ENCODE measurements at places on chromosomes 1 and 21.

- no peak for DNase-seq
Measured at GRCh38 chr1:171798311-171798710, 16.9 kb downstream of the METTL13 start.

- no peak for DNase-seq
Measured at GRCh38 chr1:246147524-246148461, 359.3 kb downstream of the SMYD3 start.

DNA sequence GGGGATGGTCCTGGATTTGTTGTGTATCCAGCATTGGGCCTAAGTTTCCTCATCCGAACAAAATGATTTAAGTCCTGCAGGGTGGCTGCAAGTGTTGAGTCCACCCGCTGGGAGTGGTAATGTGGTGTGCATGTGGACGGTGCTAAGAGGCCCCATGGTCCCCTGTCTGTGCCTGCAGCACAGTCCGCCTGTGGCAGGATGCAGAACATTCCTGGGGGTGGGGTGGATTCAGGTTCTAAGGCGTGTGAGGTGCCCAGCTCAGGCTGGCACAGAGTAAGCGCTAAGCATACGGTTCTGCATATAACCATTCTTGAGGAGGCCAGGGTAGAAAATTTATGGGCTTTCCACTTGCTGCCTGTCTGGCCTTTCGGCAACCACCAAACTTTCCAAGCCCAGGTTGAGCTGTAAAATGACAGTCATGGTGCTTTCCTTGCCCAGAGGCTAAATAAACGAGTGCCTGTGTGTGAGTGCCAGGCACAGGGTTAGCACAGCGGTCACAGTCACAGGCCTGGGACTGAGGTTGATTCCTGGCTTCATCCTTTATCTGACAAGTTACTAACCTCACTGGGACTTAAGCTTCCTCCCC, 30.7 kb downstream of the SLC2A1 start:
- no peak for DNase-seq

- no peak for DNase-seq
Measured at GRCh38 chr1:45846931-45847330, 43.5 kb downstream of the MAST2 start.

DNA sequence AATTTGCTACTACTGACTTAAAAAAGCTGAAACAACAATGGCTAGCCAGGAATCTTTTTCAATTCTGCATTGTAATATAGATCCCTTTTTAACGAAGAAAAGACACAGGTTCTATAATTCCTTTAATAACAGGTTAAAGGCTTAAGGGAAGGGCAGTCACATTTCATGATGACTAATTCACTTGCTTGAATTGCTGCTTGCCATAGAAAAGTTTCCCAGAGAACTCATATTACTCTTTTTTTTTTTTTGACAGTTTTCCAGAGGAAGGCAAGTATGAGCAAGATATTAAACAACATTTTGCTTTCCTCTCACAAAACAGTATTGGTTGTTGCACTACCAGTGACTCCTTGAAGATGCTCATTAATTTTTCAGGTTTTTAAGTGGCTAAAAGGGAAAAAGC, 60.9 kb downstream of the IL23R start:
- DNase-seq, result no peak

DNA sequence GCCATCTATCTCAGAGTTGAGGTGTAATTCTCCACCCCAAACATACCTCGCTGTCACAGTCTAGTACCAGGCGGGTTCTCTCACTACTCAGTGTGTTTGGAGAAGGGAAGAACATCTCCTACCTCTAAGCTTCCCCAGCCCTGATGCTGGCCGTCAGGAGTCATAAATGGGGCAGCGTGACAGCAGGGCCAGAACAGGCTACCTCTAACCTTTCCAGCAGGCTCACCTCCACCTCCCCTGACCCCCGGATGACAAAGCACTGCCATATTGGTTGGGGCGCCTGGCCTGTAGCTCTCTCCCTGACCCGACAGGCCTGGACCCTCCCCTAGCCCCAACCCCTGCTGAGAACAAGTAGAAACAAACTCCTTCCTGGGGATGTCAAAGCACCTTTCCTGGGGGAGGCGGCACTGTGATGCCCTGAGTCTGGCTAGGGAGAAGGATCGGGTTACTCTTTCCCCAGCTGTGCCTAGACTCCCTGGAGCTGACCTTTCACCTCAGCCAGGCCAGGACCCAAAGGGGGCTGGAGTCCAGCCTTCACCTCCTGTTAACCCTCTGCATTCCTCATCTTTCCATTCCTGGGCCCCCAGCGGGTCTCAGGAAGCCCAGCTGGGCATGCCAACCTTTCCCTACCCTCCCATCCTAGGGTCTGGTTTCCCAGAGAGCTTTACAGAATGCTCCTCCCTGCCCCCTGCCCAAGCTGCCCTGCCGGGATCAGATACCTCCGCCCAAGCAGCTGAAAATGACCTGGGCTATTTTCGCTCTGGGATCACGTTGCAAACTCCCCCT, 34.2 kb downstream of the AHDC1 start:
- no peak for DNase-seq

GRCh38 chr1:152866321-152866720, 6.5 kb downstream of the LCE7A start:
- no peak for DNase-seq

DNA sequence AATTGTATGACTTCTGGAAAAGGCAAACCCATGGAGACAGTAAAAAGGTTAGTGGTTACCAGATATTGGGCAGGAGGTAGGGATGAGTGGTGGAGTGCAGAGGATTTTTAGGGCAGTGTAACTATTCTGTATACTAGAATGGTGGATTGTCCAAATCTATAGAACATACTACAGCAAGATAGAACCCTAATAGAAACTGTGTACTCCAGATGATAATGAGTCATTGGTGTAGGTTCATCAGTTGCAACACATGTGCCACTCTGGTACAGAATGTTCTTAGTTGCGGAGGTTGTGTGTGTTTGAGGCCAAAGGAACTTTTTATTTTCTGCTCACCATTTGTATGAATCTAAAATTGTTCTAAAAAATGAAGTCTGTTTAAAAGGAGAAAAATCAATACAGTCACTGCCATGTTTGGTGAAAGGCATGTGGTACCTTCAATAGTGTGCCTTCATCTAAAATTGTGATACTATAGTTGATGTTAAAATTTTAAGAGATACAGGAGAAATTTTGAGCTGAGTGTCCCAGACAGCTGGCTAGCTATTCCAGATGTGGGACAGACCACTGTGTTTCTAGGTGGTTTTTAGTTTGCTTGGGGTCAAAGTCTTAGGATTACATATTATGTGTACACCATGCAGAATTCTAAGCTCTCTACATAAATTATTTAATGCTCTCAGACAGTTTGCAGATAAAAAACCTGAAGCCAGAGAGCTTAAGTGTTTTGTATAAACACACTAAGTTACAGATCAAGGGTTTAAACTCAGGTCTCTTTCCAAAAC, 150.5 kb downstream of the RPS6KC1 start:
- no peak for DNase-seq

DNA sequence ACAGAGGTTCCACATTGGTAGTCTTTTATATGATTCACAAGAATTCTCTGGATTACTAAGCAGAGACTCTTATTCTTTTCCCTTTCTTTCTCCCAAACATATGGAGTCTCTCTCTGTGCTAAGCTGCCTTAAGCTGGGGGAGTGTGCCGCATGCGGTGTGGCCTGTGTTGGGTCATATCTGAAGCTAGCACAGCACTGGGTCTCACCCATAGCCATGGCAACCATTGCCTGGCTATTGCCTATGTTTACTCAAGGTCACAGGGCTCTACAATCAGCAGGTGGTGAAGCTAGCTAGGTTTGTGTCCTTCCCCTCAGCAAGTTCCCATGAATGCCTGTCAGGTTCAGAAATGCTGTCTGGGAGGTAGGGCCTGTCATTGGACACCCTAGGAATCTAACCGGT, 73.6 kb upstream of the ZRANB2 start:
- no peak for DNase-seq

DNA sequence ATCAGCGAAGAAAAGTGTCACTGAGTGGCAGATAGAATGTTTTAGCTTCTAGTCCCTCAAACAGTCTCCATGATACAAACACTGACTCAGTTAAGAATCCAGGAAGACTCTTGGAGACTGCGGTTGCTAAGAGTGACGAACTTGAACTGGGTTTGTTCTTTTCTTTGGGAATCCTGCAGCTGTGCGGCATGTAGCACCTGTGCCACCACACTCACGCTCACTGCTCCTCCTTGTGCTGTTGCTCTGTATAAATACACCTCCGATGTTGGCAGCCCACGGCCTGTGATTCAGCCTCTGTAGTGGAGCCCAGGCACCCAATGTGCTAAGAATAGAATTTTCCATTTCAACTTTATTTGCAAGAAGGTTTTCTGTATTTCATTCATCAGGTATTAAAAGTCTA, 5.5 kb upstream of the PPIE start:
- no peak for DNase-seq

DNA sequence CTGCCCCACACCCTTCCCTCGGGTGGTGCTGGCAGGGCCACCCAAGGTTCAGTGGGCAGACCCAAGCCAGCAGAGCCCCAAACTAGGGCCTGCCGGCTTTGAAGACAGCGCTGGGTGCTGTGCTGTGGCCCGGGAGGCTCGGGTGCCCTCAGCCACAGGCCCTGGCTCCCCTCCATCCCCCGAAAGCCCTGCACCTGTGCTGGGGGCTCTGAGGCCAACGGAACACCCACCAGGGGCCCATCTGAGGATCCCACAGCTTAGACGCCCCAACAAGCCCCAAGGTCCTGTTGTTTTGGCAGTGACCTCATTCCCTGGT, 8.6 kb downstream of the ITGB2 start:
- no peak for DNase-seq

DNA sequence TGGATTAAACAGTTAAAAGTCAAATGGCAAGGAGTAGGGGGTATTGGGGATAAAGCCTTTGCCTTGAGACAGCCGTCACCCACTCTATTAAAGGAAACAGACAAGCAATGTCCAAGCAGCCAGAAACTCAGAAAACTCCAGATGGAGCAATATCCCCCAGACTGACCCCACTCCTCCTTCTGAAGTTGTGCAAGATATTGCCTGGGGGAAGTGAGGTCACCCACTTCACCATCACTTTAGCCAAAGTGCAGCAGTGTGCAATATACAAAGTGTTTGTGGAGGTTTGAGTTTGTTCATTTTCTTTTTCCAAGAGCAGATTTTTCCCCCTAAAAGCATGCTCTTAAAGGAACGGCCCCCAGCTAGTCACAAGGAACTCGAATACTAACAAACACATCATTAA, 125.1 kb downstream of the ETS2 start:
- DNase-seq, result no peak

DNA sequence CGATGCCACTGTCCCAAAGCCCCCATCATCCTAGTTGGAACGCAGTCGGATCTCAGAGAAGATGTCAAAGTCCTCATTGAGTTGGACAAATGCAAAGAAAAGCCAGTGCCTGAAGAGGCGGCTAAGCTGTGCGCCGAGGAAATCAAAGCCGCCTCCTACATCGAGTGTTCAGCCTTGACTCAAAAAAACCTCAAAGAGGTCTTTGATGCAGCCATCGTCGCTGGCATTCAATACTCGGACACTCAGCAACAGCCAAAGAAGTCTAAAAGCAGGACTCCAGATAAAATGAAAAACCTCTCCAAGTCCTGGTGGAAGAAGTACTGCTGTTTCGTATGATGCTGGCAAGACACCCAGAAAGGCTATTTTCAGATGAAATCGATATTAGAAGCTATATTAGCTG, 8.1 kb downstream of the RHOU start:
- no peak for DNase-seq

DNA sequence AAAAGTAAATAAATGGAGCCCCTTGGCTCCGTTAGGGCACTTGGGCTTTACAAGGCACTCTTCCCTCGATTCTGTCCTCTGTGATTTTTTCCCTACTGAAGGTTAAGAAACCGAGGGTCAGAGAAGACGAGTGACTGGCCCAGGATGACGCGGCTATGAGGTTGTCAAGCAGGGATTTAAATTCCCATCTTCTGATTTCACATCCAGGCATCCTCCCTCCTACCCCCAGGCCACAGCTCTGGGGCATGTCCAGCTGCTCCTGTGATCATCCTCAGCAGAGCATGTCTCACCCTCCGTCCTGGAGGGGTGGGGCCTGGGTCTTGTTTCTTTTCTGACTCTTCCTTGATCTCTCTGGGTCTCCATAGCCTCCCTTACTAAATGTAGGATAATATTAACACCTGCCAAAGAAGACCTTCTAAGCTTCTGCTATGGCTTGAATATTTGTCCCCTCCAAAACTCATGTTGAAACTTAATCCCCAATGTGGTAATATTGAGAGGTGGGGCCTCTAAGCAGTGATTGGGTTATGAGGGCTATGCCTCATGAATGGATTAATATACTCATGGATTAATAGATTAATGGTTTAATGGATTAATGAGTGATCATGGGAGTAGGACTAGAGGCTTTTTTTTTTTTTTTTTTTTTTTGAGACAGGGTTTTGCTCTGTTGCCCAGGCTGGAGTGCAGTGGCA, 4.6 kb downstream of the CRYBG2 start:
- DNase-seq, result no peak

DNA sequence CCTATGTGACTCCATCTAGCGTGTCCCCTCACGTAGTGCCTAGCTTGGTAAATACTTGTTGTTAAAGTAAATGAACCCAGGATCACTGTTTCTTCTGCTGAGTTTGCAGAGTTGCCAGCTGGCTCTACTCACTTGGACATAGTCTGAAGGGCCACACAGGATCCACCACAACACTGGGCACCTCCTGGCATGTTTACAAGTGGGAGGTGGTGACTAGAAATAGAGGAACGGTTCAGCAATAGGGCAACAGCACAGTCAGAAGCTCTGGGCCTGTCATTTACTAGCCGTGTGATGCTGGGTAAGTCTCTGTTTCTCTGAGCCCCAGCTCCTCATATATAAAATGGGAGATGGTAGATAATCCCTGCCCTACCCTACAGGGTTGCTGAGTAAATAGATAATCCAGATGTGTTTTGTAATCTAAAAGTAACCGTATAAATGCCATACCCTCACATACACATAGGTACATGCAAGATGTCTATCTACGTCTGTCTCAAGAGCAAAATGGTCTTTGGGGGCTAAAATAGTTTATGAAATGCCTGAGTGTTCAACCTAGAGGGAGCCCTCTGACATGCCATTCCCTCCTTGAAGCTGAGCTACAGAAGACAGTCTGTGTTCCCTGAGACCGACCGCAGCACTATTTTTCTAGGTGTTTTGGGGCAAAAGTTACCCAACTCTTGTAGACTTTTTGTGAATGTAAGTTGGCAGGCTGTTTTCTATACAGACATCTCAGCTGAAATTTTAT, 20.5 kb downstream of the RNF220 start:
- DNase-seq, result no peak

DNA sequence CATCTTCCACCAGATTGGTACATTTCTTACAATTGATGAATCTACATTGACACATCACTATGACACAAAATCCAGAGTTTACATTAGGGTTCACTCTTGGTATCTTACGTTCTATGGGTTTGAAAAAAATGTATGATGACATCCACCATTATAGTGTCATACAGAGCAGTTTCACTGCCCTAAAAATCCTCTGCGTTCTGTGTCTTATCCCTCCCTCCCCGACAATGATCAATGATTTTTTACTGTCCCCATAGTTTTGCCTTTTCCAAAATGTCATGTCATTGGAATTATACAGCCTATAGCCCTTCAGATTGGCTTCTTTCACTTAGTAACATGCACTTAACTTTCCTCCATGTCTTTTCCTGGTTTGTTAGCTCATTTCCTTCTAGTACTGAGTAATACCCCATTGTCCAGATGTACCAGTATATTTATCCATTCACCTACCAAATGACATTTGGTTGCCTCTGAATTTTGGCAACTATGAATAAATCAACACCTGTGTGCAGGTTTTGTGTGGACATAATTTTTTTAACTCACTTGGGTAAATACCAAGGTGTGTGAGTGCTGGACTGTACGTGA, 80.9 kb upstream of the CDC42BPA start:
- DNase-seq, result no peak

Data from right forelimb (tissue), 1 donor.